Osteocyte (in vitro differentiated cells): ENCODE measurements at places on chromosomes 12 and 14.

DNA sequence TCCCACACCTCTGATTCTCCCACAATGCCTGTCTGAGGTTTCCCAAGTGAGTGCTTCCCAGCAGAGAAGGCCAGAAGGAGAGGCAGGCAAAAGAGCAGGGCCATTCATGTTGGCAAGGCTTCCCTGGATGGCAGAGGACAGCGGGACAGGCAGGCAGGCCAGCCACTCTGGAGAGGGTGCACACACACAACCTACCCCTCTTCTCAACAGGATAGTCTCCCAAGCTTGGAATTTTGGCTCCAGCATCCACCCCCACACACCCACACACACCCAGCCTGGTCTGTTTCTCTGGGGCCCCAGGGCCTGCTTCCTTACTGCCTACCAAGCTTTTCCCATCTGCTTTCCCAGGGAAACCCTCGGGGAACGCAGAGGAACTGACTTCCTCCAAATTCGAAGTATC, 15.4 kb upstream of the RACGAP1 start:
- no peak for DNase-seq

DNA sequence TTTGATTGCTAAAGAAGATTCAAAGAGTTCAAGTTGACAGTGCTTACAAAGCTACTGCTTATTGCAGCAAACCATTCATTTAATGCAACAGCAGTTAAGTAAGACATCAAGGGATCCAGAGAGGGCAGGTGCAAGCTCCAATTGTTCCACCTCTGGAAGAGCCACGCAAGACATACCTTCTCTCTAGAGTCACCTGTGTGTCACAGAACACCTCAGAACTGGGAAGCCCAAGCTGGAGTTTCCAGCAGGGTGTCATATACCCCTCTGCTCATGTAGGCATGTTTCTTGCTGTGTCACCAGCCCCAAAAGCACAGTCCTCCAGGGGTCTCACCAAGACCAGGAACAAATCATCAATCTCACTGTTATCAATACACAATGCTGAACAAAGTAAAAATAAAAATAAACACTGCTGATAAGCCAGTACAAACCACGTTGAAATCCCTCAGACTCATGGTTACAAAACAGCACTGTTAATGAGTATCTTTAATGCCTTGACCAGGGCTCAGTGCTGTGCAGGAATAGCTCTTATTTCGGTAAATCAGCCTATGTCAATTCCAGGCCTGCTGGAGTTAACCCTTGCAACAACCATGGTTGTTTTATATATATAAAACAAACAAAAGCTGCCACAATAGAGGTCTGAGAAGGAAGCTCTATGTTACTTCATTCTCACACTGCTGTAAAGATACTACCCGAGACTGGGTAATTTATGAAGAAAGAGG, 37.4 kb upstream of the BATF start:
- DNase-seq: peak; percentile 36

GRCh38 chr12:4723226-4723625, 3.0 kb downstream of the GALNT8 start:
- no peak for DNase-seq

GRCh38 chr12:62164036-62164435, 96.2 kb upstream of the USP15 start:
- no peak for DNase-seq

GRCh38 chr14:96403409-96403808, 11.5 kb downstream of the AK7 start:
- DNase-seq: no peak

GRCh38 chr14:101508948-101509729, 52.2 kb upstream of the DIO3 start:
- DNase-seq: no peak

DNA sequence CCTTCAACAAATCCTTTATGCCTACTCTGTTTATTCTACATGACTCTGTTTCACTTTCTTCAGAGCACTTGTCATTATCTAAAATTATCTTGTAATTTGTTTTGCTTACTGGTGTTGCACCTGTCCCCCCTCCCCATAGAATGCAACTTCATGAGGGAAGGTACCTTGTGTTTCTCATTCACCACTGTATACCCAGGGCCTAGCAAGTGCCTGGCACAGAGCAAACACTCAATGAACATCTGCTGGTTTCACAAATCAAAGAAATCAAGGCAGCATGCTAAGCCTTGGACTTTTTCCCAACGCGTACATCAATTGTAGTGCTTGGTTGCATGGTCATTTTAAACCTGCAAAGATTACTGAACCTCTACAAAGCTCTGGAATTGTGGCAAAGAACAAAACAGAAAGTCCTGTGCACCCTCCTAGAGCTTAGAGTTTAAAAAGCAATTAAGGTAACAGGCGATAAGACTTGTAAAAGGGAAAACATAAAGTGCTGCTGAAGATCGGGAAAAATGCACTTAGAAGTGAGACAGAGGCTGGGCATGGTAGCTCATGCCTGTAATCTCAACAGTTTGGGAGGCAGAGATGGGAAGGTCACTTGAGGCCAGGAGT, 479.1 kb downstream of the MED13L start:
- no peak for DNase-seq

- DNase-seq: no peak
These were observed 131.6 kb downstream of the SEC23A start for GRCh38 chr14:38971258-38971921.

DNA sequence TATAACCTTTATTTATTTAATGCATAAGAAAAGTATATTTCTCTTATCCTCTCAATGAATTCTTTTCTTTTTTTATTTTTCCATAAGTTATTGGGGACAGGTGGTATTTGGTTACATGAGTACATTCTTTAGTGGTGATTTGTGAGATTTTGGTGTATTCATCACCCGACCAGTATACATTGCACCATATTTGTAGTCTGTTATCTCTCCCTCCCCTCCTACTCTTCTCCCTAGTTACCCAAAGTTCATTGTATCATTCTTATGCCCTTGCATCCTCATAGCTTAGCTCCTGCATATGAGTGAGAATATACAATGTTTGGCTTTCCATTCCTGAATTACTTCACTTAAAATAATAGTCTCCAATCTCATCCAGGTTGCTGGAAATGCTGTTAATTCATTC, 1900.0 kb upstream of the SEL1L start:
- no peak for DNase-seq

DNA sequence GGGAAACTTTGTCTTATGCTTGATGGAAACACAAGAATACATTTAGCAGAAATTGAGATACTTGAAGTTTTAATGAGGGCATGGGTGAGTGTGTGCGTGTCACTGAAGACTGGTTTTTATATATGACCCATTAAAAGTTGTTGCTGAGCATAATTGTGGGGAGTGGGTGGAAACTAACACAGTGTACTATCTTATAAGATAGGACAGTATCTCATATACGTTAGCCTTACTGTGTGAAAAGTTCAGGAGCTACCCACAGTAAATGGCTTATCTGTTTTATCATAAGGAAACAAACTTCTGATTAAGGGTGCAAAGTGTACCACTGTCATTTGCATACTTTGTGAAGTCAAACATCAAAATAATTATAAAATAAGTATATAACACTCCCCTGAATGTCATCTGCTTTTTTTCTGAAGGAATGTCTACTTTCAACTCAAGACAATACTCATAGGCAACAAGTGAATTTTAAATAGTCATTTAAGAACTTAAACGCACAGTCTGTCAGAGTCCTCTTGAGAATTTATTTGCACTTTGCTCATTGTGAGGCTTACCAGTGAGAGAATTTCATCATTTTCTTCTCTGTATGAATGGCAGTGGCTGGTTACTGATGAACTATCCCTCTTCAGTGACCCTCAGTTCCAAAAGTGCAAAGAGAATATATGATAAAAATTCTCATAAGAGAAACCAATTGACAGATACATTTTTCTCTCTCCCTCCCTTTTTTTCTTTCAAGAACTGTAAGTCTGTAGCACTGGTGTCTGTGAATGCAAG, 4.2 kb downstream of the PDE3A start:
- no peak for DNase-seq

- no peak for DNase-seq
These were observed 317.7 kb upstream of the TBX3 start for GRCh38 chr12:115001571-115002180.

- DNase-seq: no peak
These were observed 105.1 kb downstream of the C12orf50 start for GRCh38 chr12:87924149-87924548.

- no peak for DNase-seq
These were observed 56.4 kb upstream of the PZP start for GRCh38 chr12:9264546-9264945.

GRCh38 chr12:85821759-85822158, 14.4 kb downstream of the RASSF9 start:
- DNase-seq: no peak

- DNase-seq: no peak
These were observed 13.1 kb upstream of the DNM1L start for GRCh38 chr12:32666018-32666417.

GRCh38 chr14:52352569-52352968, 38.5 kb downstream of the PTGER2 start:
- no peak for DNase-seq

GRCh38 chr12:39830852-39831520, 211.4 kb upstream of the ABCD2 start:
- no peak for DNase-seq

GRCh38 chr12:74619884-74620283, 82.2 kb downstream of the ATXN7L3B start:
- no peak for DNase-seq

DNA sequence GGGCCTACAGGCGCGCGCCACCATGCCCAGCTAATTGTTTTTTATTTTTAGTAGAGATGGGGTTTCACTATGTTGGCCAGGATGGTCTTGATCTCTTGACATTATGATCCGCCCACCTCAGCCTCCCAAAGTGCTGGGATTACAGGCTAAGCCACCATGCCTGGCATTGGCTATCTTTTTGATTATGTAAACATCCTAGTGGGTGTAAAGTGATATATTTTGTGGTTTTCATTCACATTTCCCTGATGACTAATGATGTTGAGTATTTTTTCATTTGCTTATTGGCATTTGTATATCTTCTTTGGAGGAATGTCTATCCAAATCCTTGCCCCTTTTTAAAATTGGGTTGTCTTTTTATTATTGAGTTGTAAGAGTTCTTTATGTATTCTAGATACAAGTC, 16.3 kb downstream of the CREBL2 start:
- no peak for DNase-seq

- DNase-seq: no peak
These were observed 16.9 kb downstream of the FZD10 start for GRCh38 chr12:130179191-130179590.

DNA sequence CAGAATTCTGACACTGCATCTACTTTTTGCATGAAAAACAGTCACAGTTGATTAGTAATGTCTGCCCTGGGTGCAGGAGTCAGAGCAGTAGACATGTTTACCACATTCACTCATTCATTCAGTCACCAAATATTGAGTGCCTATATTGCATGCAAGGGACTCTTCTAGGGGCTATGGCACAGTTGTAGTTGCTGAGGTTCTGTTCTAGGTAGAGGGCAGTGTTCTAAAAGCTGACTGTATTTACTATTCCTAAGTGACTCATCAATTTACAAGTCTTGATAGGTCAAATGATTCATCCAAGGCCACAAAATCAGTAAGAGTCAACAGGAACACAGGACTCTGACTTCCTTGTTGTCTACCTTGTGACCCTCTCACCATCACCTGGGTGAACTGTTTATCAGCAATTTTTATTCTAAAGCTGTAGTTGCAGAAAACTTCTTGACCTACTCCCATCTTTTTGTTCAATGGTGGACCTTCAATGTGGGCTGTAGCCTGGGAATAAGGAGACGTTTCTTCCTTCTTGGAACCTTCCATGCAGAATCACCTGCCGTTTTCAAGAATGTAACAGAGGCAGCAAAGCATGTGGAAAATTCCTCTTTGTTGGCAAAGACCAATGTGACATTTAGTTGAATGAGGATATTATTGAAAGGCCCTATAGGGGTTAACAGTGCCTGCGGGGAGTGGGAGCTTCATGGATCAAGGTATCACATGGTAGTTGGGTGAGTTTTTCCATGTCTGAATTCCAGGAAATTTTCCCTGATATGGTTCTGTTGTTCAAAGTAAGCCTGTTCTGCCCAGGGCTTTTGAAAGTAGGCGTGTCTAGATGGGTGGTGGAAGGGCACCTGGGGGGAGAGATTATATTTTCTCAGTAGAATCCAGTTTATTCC, 223.2 kb downstream of the KTN1 start:
- DNase-seq: no peak

DNA sequence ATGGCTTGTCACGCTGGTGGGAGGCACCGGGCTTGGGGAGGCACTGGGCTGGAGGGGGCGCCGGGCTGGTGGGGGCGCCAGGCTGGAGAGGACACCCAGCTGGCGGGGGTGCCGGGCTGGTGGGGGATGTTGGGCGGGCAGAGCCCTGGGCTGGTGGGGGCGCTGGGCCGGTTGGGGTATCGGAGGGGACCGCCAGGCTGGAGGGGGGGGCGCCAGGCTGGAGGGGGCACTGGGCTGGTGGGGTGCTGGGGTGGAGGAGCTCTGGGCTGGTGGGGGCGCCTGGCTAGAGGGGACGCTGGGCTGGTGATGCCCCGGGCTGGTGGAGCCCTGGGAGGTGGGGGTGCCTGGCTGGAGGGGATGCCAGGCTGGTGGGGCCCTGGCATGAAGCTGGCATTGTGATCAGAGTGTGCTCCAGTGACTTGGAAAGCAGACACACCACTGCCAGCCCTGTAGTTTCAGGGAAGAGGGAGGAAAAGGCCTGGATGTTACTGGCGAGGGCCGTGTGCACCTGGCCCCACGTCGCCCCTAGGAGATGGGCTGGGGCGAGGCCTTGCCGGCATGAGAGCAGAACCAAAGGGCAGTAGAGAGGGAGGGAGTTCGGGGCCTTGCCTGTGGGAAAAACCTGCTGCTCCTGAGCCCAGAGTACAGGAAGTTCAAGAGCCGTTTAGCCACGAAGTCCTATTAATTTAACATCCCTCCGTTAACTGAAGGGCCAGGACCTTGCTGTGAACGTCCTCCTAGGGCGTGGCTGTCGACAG, 13.1 kb downstream of the TEDC1 start:
- peak; percentile 84 for DNase-seq

DNA sequence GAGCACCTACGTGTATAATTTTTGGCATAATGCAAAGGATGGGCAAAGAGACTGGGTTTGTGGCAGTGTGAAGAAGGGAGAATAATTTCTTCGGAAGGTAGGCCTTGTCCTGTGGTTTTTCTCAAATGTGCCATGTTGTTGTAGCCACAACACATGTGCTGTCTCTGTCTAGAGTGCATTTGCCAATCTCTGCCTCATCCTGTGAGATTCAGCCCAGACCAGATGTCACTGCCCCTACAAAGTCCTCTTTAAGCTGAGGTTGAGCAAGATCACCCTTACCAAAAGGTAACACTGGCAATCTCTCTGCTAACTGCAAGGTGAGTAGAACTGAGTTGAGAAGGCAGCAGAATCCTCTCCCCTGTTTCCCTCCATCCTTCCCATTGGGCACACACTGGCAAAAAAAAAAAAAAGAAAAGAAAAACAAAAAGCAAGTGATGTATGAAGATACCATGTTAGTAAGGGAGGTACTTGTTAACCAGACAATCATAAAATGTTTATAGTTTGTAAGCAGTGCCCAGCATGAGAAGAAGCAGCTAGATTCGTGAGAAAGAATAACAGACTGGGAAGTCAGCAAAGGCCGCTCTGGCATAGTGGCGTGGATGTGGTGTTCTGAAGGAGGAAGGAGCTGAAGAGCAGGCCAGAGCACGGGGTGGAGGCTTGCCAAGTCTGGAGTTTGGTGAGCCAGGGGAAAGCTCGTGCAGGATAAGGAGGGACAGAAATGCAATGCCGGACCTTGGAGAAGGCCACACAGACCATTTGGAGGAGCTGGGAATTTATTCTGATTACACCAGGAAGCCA, 18.9 kb downstream of the DYRK2 start:
- DNase-seq: no peak
